ENCODE measurements at places on chromosomes 16 and 17.

- peak; percentile 63 for DNase-seq
These were observed 720 bp downstream of the METRN start for GRCh38 chr16:715477-716199.

- DNase-seq: no peak
These were observed 230.3 kb downstream of the ENGASE start for GRCh38 chr17:79304884-79305283.

GRCh38 chr17:7820231-7820630 is 13.8 kb upstream of the KDM6B start:
- DNase-seq: no peak

DNA sequence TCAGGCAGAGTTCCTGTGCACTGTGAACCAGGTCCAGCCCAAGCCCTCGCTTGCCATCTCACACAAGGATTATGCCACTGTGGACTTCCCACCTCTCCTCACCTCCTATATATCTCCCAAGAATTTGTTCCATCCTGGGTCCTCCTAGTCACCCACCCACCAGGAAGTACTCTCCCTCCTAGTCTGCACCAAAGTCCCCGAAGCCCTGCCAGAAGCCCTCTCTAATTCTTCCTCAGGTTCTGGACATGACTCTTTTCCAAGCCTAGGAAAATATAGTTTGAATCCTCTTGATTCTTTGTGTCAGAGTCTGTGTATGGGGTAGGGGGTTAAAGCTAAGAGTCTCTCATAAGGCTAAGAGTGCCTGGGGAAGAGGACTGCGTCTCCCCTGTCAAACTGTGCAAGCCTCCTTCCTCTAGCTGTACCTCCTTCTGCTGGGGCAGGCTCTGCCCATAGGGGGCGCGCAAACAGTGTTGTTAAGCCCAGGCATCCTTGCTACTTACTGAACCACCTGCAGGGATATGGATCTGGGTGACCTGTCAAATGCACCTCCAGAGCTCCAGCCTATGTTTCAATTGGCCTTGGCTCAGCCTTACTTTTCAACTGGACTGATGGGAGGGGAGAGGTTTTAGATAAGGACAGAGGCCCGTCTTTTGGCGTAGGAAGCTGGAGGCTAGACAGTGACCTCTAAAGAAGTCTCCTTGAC is 16.6 kb upstream of the DLX4 start:
- DNase-seq: peak; percentile 88

- no peak for DNase-seq
These were observed 44.6 kb downstream of the RMI2 start for GRCh38 chr16:11389631-11390565.

DNA sequence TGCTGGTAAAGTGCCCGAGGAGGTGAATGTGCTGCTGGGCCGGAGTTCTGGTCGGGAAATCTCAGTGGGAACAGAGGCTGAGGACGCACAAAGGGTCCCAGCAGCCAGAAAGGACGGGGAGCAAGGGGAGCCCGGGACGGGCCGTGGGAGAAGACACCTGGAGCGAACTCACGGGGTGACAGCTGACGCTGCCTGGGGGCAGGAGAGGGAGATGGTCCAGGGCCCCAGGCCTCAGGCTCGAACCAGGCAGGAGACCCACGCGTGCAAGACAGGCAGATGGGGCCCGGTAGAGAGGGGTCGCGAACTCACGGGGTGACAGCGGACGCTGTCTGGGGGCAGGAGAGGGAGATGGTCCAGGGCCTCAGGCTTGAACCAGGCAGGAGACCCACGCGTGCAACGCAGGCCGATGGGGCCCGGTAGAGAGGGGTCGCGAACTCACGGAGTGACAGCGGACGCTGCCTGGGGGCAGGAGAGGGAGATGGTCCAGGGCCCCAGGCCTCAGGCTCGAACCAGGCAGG is 72.9 kb downstream of the METRNL start:
- DNase-seq: no peak

Measured in GM13976 (cell line).